ENCODE measurements at places on chromosomes 5 and 9.
A peak's percentile ranks its signal among the peaks of the same experiment; 100 is the strongest.

- no peak for DNase-seq
Measured at GRCh38 chr5:100709771-100710170, 174.6 kb downstream of the FAM174A start.

DNA sequence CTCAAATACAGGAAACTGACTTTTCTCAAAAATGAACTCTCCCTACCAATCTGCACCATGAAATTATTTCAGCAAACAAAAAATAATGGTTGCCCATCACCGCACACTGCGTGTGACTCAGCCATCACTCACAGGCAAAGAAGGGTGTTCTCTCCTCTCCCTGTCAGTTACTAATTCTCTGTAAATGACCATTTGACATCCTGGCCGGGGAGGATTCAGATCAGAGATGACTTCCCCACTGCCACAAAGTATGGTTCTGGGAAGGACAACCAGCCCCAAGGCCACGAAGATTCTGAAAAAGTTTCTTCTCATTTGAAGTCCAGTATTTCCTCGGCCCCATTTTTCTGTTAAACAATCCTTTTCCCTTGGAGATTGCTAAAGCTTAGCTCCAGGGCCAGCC lies 199.4 kb downstream of the AUH start:
- no peak for DNase-seq

- DNase-seq, result no peak
Measured at GRCh38 chr5:168697034-168697720, 118.0 kb upstream of the PANK3 start.

- no peak for DNase-seq
Measured at GRCh38 chr9:115024925-115025535, 92.9 kb downstream of the TNC start.

GRCh38 chr5:130277002-130277401 lies 372.7 kb downstream of the CHSY3 start:
- DNase-seq, result no peak

- DNase-seq, result no peak
Measured at GRCh38 chr5:111248571-111248970, 24.4 kb downstream of the CAMK4 start.

DNA sequence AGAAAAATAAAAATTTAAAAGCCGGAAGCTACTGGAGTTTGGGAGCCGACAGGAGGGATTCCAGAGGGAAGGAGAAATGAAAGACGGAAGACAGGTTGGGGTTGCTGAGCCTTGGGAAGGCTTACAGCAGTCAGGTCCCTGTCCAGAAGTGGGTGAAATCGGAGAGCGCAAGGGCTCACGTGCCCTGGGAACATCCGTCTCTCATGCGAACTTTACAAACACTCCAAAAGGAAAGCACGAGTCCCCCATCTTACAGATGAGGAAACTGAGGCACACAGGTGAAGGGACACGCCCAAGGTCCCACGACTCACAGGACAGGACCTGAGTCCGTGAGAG lies 347 bp upstream of the OLFML2A start:
- DNase-seq, result no peak

DNA sequence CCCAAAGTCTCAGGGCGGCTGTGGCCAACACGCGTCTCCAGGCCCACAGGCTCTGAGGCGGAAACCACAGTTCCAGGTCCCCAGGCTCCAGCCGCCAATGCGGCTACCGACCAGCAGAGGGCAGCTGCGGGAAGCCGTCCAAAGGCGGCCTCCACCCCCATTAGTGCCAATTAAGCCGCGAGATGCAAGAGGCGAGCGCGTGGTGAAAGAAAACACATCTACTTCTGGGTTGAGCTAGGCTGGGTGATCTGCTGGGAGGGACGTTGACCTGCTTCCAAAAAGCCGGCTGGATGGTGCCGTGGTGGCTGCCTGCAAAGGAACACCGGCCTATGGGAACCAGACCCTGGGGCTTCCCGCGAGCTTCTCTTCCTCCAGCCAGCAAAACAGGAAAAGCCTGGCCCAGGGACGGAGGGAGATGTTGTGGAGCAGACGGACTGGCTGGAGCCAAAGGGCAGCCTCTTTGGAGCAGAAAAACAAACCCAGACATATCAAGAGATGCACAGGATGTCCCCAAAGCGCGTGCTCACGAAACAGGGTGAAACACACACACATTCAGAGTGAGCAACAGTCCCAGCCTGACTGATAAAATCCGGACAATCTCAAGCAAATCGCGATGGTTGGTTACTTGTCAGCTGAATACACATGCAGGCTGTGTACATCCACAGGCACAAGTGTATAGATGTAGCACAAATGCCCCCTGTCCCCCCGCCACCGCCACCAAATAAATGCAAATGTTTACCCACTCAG lies 187.1 kb upstream of the BRINP1 start:
- peak; percentile 36 for DNase-seq

- no peak for DNase-seq
Measured at GRCh38 chr5:136080483-136081216, 51.9 kb downstream of the TGFBI start.

- no peak for DNase-seq
Measured at GRCh38 chr5:96611946-96612345, 50.2 kb upstream of the CAST start.

DNA sequence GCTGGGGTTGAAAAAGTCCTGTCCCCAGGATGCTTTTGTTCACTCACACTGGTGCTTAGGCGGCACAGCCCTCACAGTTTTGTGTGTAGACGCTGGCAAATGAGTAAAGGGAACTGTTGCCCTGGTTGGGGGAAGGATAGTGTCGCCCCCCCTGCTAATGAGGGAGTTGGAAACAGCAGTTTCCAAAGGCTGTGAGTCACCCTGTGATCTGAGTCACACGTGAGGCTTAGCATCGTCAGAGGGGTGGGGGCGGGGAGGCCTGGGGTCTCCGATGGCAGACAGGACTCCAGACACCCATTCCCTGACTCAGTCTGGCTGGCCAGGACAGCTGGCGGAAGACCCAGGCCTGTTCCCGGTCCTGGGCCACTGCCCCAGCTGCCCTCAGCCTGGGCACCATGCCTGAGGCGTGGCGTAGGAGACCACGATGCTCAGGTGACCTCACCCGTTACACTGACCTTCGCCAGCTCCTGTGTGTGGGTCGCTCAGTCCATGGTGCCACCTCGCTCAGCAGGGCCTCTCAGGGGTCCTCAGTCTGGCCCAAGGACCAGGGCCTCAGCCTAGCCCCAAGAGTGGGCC lies 2.9 kb downstream of the DNAJB5 start:
- DNase-seq, result peak; percentile 76

- no peak for DNase-seq
Measured at GRCh38 chr9:121383715-121384114, 13.7 kb upstream of the STOM start.

GRCh38 chr5:153809166-153809565 lies 229.5 kb downstream of the FAM114A2 start:
- no peak for DNase-seq

- DNase-seq, result no peak
Measured at GRCh38 chr9:79387101-79387835, 184.5 kb upstream of the TLE4 start.

DNA sequence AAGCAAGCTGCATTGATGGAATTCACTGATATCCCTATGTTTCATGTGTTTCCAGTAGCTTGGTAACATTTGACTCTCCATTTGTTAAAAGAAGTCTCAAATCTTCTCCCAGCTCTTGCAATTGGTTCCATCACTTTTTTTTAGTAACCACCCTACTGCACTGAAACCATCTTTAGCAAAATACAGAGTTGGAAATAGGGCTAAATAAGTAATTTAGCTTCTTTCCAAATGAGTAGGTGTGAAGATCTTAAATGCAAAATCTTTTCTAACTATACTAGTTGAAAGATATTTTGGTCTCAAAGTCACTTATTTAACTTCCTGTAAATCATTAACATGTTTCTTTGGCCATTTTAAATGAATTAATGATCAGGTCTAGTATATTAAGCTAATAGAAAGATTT lies 138.1 kb downstream of the DIRAS2 start:
- no peak for DNase-seq

DNA sequence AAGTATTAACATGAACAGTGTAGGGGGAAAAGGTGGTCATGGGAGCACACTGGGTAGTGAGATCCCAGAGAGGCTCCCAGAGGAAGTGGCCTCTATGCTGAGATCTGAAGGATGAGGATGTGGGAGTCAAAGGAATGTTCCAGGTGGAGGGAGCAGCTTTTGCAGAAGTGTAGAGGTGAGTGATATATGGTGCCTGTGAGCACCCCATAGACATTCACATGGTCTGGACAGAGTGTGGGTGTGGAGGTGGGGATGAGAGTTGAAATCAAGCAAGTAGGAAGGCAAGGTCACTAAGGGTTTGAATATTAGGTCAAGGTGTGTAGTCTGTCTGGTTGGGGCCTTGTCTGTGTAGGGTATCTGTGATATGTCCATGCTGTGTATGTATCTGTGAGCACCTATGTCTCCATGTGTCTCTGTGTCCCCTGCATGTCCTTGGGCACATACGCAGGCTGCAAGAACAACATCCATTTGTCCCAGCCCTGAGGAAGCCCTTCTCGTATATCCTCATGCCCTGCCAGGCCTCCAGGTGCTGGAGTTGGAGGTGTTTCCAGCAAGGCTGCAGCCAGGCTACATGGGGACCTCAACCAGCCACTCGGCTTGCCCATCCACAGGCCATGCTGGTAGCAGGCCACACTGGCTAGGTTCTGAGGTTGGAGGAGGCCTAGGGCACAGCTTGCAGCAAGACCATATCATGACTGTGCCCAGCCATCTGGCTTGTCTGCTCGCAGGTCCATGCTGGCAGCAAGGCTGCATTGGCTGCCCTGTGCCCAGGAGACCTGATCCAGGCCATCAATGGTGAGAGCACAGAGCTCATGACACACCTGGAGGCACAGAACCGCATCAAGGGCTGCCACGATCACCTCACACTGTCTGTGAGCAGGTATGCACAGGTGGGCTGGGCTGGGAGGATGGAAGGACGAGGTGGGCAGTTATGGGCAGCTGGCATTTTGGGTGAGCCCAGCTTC lies 4.7 kb downstream of the PDLIM4 start:
- no peak for DNase-seq

GRCh38 chr5:6728011-6728794 lies 15.0 kb downstream of the TENT4A start:
- DNase-seq, result no peak

DNA sequence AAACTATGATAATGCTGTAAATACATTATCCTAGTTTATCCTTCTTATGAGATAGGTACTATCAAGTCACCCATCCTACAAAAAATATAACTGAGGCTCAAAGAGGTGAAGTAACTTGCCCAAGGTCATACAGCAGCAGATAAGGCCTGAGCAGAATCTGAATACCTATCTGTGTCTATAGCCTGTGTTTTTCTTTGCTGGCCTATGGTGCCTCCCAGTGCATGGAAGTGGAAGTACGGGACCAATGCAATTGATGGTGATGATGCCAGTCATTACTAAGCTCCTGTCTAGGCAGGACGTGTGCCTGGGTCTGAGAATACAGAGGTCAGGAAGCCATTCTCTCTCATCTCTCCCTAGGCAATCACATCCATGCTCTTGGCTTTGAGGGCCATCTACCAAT lies 67.8 kb downstream of the FAT2 start:
- no peak for DNase-seq

GRCh38 chr5:119919279-119919678 lies 289.9 kb downstream of the FAM170A start:
- no peak for DNase-seq

- no peak for DNase-seq
Measured at GRCh38 chr9:4812858-4813257, 20.1 kb downstream of the RCL1 start.

GRCh38 chr5:178325679-178326373 lies 93.2 kb upstream of the PHYKPL start:
- DNase-seq, result no peak

DNA sequence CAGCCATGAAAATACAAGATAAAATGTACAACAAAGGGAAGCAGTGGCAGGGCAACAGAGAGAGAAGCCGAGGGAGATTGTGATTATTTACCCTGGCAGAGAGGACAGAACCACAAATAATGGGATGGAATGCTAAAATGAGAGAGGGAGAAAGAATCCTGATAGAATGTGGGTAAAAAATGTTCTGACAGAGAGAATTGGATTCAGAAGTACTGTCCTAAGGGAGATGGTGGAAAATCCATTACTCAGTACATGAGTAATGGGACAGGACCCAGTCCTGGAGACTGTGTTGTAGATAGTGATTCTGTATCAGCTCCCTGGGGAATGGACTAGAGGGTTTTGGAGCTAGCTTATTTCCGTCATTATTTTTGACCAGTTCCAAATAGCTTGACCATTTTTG lies 831.5 kb downstream of the MAT2B start:
- DNase-seq, result no peak

- peak; percentile 85 for DNase-seq
Measured at GRCh38 chr5:140244525-140245025, 58.3 kb downstream of the PFDN1 start.

- no peak for DNase-seq
Measured at GRCh38 chr5:176542596-176543427, 5.6 kb upstream of the RNF44 start.
